CD4-positive, alpha-beta T cell treated with Interleukin-6 at 100 ng/mL for 8 hours (primary cell): ENCODE measurements at places on chromosomes 5 and 9.

DNA sequence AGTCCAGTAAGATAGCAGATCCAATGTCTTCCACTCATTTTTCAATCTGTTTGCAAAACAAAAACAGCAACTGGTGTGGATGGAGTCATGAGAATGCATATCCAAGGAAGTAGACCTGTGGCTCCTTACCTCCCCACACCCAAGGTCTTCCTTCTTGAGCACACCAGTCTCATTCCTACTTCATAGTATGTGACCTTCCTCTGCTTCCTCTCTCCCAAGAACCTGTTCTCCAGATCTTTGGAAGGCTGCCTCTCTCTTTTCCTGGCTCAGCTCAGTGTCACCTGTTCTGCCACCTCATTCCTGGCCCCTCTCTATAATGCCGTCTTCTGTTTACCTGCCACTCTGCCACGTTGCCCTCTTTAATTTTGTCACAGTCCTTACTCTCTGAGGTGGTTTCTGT, 7.9 kb upstream of the TRIM7 start:
- DNase-seq: no peak

- DNase-seq: no peak
Measured at GRCh38 chr5:67857502-67857901, 358.1 kb upstream of the PIK3R1 start.

- no peak for DNase-seq
Measured at GRCh38 chr5:32280656-32281081, 32.1 kb downstream of the MTMR12 start.

DNA sequence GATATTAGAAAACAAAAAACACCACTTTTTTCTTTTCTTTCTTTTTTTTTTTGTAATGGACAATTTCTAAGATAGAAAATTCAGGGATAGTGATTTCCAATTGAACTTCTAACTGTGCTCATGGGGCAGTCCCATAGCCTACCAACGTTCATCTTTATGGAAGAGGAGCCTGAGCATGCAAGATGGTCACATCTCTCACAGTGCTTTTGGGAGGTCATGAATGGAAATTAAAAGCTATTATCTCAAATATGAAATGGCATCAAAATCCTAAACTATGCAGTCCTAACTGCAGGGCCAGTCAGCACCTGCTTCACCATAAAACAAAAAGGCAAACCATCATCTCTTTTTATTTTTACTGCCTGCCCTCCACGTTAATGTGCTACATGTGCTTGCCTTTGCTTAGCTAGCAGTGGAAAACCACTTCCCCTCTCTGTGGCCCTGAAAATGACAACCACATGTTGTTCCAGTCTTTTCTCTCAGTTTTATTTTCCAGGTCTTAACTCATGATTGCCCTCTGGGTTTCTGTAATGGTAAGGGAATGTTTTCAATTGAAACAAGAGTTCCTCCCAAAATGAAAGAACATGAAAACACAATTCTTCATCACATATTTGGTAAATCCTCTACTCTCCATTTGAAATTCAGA, 16.7 kb downstream of the IFNB1 start:
- no peak for DNase-seq

DNA sequence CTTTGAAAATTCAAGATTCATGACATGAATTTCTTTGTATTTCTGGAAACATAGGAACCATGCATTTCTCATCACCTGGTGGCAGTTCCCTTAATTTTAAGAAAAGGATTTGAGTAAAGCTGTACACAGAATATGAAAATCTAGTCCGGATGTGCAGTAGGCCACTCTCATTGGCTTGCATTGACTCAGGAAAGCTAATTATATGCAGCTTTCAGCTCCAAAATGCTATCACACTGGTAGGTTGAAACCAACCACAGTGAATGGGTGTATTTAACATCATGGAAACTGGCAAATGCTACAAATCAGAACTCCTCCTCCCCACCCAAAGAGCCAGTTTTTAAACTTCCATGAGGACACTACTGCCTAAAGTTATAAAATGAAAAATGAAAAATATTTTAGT, 161.6 kb upstream of the FBXL17 start:
- DNase-seq: no peak
